Karpas-422 (cell line): ENCODE measurements at places on chromosomes 2 and 18. TPM values are rescaled to one million over a fixed set of nuclear protein-coding genes. Genes with fewer than 3 reads are reported as not detected.

The NEB gene
- total RNA-seq = 0.83 and 1.4 TPM in 2 replicates

The SPDYA gene
- total RNA-seq = 0.76 and 0.78 TPM in 2 replicates

The IL37 gene
- total RNA-seq = not detected in 2 replicates

The TCF7L1 gene
- total RNA-seq = not detected in 2 replicates

The ALPG gene
- total RNA-seq = not detected in 2 replicates

The REG1B gene
- not detected in 2 replicates for total RNA-seq

The CBLN2 gene
- total RNA-seq = not detected in 2 replicates

The RTP5 gene
- total RNA-seq = not detected in 2 replicates
